IPS-NIHi11 (cell line): ENCODE measurements at places on chromosomes 5 and 9.

DNA sequence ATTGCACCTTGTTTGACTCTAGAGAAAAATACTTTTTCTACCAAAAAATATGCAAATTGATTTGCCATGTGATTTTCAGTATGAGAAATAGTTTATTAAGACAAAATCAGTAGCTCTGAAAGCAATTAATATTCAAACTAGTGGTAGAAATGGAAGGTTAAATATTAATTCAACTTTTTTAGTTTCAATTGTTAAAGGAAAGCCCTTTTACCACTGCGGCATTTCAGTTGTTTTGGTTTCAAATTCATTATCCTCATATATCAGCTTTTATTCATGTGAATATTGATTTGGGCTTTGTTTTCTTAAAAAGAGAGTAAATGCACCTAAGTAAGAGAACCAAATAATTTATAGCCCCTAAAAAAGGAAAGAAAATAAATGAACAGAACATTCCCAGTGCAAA is 660.6 kb upstream of the CHD1 start:
- DNase-seq: no peak

DNA sequence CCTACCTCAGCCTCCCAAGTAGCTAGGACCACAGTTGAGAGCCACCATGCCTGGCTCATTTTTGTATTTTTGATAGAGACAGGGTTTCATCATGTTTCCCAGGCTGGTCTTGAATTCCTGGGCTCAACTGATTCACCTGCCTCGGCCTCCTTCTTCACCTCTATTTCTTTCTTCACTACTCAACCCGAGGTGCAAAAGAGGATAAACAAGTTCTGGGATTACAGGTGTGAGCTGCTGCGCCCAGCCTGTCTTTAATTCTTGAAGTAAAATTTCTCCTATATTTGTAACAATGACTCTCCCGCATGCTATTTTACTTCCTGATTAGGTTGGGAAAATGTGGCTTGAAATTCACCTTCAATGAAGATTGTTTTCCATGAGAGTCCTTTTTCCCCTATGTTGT is 46.4 kb downstream of the CAST start:
- DNase-seq: no peak

DNA sequence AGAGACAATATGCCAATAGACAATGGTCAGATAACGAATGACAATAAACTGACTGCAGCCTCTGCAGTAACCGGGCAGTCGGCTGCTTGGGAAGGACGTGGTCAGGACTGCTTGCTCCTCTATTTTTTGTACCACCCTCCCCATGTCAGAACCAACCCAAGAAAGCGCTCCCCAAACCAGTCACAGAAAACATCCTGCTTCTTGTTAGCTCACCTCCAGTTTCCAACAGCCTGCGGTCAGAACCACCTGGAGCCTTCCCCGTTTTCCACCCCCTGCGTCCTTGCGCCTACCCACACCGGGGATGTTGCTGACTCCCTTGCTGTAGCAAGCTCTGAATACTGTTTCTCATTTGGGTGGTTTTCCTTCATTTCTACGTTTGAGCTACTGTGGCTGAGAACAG is 1.7 kb upstream of the MRNIP start:
- no peak for DNase-seq

DNA sequence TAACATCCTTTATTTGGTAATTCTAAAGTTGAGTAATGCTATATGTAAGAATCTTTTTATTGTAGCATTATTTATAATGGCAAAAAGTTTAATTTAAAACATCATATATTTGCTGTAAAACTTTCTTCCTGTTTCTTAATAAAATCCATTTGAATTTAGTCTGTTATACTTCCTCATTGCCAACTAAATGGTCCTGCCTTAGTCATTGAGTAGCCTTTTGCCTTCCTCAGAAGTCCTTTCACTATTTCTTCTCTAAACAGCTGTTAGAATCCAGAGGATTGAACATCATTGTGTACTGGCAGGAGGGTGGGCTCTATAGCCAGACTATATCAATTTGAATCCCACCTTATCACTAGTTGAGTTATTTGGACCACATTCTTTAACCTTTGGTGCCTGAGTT is 11.0 kb downstream of the SLC44A1 start:
- no peak for DNase-seq

GRCh38 chr5:41871852-41872251 is 1.6 kb upstream of the OXCT1 start:
- DNase-seq: peak; percentile 8
